ENCODE measurements at places on chromosomes 11 and 22. TPM values are rescaled to one million over a fixed set of nuclear protein-coding genes. Genes with fewer than 3 reads are reported as not detected.

TECTA gene
- total RNA-seq: not detected

SERGEF gene
- 31.5 TPM for total RNA-seq

TPBGL gene
- total RNA-seq: not detected

SSTR3 gene
- not detected for total RNA-seq

MMP10 gene
- not detected for total RNA-seq

GRCh38 chr11:133058501-133058900 lies 473.8 kb downstream of the OPCML start:
- DNase-seq: no peak

- DNase-seq: no peak
These were observed 48.7 kb downstream of the CABIN1 start for GRCh38 chr22:24059793-24060192.

- no peak for DNase-seq
These were observed 58.9 kb upstream of the HORMAD2 start for GRCh38 chr22:30021338-30021737.

GRCh38 chr11:30545507-30545906 lies 40.6 kb downstream of the MPPED2 start:
- no peak for DNase-seq

DNA sequence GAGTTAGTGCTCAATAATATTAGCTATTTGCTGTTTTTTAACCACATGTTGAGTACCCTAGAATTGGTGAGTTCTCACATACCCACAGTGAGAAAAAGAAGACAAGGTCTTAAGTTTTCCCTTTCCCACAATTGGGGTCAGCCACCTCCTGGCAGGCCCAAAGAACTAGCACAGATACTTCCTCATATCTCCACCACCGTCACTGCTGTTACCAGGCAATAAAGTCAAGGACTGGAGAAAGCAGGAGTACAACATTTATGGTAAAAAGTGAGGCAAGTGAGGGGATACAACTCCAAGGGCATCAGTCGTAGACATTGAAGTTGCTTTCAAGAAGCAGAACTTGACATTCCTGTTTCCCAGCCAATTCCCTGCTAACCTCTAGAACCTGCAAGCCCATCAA lies 19.6 kb downstream of the ELP4 start:
- DNase-seq: no peak

DNA sequence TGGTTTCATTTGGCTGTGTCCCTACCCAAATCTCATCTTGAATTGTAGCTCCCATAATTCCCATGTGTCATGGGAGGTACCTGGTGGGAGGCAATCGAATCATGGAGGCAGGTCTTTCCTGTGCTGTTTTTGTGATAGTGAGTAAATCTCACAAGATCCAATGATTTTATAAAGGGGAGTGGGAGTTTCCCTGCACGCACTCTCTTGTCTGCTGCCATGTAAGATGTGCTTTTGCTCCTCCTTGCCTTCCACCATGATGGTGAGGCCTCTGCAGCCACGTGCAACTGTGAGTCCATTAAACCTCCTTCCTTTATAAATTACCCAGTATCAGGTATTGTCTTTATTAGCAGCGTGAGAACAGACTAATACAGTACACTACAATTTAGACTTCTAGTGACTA lies 67.5 kb upstream of the LINC01488 start:
- DNase-seq: no peak

Data from Peyer's patch (tissue), 4 donors.